LHCN-M2 (cell line): ENCODE measurements at places on chromosomes 2 and 18.

GRCh38 chr2:232876161-232876977 lies 6.3 kb downstream of the SNORC start:
- DNase-seq = no peak

DNA sequence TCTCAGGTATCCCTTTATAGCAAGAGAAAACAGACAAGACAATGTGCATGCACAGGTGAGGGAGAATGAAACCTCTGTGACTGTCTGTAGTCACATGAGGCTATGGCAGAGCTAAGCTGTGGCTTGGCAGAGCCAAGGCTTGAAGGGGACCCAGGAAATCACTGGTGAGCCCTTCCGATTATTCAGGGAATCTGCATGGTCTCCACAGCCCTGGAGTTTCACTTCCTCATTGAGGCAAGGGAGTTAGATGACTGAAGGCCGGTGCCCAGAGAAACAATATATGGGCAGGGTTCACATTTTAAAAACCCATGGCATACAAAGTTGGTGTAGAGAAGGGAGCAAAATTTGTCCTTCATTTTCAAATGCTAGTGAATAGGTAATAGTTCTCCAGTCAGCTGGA lies 144.4 kb upstream of the REV1 start:
- DNase-seq = no peak

DNA sequence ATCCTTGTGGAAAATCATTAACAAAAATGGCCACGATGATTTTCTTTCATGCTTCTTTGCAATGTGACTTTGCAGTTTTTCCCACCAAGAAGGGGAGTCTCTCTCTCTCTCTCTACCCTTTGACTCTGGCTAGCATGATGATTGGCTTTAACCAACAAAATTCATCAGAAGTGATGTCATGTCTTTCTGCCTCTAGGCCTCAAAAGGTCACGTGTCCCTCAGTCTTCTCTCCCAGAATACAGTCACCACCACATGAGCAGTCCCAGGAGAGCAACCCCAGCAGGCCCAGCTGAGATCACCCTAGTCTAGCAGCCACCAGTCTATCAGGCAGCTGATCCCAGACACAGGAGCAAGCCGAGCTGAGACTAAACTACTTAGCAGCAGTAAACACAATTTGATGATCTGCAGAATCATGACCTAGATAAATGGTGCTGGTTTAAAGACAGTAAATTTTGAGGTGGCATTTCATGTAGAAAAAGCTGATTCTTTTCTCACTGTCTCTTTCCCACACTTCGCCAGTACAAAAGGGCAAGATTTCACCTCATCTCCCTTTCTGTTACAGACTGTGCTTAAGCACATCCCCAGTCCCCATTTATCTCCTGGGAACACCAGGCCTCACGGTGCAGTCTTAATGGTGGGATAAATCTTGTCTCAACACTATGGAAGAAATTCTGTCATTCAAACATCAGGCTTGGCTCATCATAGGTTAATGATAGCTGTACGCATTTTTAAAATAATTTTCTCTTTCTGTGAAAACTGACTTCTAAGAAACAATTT lies 132.7 kb downstream of the SCG2 start:
- DNase-seq = peak; percentile 96

DNA sequence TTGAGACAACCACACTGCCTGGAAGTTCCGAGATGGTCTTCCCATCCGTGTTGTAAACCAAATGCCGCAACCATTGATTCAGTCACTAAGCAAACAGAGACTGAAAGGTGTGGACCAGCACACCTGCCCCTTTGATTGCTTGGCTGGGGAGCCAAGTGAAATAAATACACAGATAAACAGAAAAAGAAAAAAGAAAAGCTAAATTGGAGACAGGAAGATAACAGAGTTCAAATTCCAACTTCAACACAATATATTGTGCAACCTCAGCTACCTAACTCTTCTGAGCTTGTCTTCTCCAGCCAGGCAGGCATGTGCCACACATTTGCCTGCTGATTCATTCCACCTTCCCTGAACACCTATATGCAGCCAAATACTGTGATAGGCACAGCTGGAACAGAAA lies 110.9 kb downstream of the PID1 start:
- no peak for DNase-seq

DNA sequence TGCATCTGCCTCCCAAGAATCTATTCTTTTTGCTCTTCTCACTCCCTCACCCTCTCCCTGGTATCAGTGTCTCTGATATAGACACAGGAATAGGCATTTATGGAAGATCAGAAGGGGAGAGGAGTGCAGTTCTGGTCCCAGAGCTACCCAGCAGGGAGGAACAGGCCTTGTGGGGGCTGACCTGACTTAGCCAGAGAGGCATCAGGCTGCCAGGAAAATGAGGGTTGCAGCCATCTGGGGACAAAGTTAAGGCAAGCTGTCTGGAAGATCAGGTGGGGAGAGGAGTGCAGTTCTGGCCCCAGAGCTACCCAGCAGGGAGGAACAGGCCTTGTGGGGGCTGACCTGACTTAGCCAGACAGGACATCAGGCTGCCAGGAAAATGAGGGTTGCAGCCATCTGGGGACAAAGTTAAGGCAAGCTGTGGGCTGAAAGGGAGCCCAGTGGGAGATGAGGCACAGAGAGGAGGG lies 69.9 kb upstream of the HK2 start:
- no peak for DNase-seq

DNA sequence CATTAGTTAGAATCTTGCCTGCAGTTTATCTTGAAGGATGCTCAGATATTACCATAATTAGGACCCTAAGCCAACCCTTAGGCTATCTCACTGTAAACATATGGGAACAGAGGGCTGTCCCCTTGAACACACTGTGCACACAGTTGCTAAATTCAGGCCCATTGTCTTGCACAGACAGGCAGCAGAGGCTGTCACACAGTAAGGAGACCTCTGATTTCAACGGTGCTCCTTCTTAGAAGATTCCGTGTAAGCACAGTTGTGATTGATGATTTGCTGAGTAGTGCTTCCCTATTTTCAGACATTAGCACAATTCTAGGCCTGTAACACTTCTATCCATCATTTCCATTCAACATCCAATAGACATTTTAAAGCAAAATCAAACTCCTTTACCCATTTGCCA lies 108.0 kb downstream of the RNF152 start:
- DNase-seq = no peak

DNA sequence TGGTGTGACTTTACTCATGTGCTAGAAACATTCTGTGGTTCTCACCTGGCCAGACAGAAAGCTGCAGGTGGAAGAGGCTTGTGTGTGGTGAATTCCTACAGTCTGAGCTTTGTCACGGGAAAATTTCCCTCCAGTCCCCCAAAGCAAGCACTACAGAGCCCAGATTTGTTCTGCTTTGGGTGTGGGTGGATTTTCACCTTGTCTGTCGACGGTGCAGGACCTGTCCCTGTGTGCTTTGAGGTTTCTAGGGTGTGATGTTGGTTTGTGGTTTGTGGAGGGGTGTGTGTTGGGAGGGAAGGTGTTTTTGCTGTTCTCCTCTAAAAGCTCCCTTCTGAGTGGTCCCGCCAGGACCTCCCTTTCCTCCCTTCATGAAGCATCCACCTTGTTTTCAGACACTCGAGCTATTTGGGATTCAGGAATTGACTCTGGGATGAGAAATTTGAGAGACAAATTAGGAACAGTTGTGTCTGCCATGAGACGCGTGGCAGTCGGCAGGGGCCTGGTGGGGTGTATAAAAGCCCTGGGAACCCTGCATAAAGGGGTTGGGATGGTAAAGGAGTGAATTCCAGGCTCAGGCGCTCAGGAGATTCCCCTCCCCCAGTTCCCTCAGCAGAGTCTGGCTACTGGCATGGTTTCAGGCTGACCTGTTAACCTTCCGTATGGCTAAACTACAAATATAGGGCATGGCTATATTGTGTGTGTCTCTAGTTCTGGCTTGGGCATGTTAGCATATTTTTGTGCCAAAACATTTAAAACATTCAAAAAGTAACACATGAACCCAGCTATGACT lies 65.5 kb downstream of the DGKD start:
- no peak for DNase-seq

DNA sequence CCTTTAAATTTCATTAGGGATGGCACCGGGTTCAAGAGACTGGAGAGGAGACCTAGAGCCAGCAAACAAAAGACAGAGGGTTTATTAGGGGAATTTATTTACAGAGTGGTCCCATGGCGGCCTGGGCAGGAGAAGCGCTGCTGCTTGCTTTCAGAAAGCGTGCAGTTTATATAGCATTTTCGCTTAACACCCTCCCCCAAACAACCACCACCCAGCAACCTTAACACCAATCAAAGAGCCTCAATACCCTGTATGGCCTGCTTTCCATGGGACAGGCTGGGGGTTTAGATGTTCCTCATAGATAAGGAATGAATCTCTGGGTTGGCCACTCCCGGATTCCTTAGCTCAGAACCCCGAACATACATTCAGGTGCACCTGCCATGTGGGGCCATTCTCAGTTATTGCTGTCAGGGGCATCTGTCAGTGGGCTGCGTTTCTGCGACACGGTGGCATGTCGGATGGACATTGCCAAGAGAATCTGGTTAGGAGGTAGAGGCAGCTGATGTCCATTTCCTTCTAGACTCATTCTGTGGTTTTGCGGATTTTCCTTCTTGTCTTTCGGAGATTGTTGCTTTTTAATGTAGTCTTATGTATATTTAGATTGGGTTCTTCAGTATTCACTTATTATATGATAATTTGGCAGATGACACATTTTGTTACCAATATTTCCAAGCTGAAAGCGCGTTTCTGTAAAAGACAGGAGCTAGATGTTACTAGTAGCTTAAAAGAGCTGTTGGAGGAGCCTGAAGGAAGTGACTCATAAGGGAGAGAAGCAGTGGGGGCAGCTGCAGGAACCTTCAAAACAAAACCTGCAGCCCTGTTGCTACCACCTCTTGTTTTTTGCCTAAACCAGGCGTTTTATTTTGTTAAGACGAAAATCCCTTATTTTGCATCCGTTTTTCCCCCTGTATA lies 7.2 kb downstream of the AGAP1 start:
- DNase-seq = peak; percentile 66

GRCh38 chr2:198611201-198611600 lies 806.8 kb downstream of the PLCL1 start:
- no peak for DNase-seq

DNA sequence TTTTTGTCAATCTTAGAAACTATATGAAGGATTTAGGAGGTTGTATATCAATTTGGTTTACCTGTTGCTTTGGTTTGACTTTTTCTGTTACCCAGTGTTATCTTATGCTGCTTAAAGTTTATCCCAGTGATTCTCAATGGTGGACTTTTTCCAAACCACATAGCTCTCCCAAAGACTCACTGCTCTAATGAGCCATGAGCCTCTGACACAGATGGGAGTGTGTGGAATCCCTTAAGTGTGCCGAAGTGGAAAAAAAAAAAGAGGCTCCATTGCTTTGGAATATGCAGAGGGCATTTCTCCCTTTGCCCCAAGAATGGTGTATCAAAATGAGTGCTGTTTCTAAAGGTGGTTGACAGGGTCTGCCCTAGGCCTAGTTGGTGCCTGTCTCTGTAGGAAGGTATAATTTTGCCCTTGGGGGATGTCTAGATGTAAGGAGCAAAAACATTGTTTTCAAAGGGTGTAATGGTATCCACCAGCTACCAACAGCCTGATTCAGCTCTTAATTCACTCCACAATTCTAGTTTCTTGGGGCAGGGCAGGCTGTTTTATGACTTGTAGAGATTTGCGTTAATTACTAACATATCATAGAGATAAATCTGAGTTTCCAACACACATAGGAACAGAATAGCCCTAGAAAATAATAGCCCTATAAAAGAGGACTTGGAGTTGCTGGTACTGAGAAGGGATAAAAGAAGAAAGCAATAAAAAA lies 64.3 kb upstream of the CYP26B1 start:
- DNase-seq = peak; percentile 41

- peak; percentile 39 for DNase-seq
Observed at GRCh38 chr2:132632000-132632649, 37.9 kb downstream of the LYPD1 start.

DNA sequence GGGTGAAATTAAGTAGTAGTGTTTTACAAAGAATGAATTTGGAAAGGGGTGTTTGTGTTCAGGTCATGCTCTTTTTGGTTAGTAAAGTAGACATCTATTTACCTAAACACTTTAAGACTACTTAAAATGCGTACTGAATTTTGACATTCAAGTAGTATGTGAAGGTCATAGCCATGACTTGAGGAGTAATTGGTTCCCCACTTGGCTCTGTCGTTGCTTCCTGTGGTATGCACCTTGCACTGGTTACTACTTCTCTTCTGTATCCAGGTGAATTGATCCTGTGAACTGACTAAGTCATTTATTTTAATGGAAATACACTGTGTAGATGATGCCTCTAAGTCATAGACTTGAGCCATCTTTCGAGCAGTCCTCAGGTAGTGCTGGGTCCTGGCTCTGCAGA lies 97.9 kb downstream of the ITGB1BP1 start:
- no peak for DNase-seq

- no peak for DNase-seq
Observed at GRCh38 chr18:55497825-55498403, 90.1 kb downstream of the TCF4 start.

DNA sequence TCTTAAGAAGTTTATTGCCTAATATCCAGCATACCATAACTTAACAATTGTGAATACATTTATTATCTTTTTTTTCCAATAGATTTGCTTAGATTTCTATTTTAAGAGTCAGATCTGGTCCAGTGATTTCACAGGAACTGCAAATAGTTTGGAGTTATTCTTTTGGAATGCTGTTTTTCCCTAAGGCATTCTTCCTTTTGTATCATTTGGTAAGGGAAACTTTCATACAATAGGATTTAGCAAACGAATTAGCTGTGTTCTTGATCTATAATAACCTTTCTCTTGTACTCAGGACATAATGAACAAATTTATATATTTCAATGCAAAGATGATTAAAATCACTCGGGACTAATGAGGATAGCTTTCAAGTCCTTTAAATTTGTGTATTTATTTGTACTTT lies 201.6 kb downstream of the ERBB4 start:
- DNase-seq = no peak

- no peak for DNase-seq
Observed at GRCh38 chr18:8586941-8587340, 22.3 kb upstream of the RAB12 start.

DNA sequence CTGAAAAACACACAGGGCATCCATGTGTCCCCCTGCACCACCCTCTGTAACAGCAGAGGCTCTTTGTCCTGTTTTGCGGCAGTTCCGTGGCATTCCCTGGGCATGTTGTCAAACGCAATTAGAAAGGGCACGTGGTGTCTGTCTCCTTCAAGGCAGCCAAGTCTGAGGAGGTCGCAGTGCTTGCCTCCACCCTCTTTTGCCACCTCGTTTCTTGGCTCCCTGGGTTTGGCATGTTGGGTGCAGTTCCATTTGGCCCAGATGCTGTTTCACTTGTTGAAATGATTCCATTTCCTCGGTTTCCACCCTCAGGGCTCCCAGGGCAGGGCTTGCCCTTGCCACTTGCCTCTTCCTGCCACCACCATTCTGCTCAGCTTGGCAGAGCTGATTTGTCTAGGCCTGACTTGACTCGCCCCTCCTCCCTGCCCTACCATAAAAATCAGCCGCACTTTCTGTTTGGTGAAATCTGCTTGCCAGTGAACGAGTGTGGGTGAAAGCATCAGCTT lies 12.4 kb downstream of the CCL20 start:
- DNase-seq = no peak
